Stimulated activated CD4-positive, alpha-beta T cell treated with anti-CD3 and anti-CD28 coated beads, Interleukin-15, amount 100 ng/mL, for 48 hours (primary cell): ENCODE measurements at places on chromosomes 2 and 18.

GRCh38 chr18:68847219-68847837 is 49.4 kb downstream of the CCDC102B start:
- no peak for DNase-seq

DNA sequence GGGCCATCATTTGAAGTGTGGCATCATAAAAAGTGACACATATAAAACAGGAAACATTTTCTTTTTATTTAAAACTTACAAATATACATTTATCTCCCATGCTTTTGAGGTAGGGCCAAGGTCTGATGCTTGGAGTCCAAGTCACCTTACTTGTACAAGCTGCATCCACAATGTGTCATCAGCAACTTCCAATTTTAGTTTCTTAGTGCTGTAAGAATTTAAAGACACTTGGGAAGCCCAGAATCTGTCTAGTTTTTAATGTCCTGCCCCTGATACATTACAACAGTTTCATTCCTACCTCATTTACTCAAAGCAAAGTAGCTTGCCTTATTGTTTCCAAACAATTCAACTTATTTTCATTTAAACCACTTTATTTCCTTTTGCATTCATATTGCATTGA is 297.7 kb downstream of the MTX2 start:
- no peak for DNase-seq

DNA sequence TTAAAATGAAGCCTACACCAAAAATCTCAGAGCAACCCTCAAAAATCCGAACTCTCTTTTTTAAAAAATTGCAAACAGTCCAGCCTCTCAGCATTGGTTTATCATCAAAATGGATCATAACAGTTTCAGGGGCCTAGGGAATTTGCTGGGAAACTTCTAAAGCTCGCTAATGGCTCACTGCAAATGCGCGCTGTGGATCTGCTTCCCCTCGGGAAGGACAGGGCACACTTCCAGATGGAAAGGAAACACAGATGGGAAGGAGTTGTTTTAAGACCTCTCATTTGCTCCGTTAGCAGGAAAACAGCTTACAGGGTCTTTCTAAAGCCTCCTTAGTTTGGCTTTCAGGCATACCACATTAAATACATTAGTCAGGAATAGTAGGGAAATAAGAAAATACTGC is 27.2 kb downstream of the FECH start:
- DNase-seq: no peak

GRCh38 chr2:215461836-215462532 is 26.1 kb upstream of the FN1 start:
- no peak for DNase-seq

- DNase-seq: no peak
These were observed 43.1 kb upstream of the SELENOI start for GRCh38 chr2:26302846-26303245.

- DNase-seq: no peak
These were observed 411.0 kb downstream of the TMEM182 start for GRCh38 chr2:103172821-103173220.

GRCh38 chr2:215272918-215273317 is 38.9 kb upstream of the ATIC start:
- DNase-seq: no peak

- DNase-seq: no peak
These were observed 1745.6 kb upstream of the CELF4 start for GRCh38 chr18:39311111-39311712.

- DNase-seq: no peak
These were observed 59.7 kb downstream of the CYP1B1 start for GRCh38 chr2:38016219-38016618.

- no peak for DNase-seq
These were observed 7.8 kb upstream of the IL1R2 start for GRCh38 chr2:101983928-101984327.

DNA sequence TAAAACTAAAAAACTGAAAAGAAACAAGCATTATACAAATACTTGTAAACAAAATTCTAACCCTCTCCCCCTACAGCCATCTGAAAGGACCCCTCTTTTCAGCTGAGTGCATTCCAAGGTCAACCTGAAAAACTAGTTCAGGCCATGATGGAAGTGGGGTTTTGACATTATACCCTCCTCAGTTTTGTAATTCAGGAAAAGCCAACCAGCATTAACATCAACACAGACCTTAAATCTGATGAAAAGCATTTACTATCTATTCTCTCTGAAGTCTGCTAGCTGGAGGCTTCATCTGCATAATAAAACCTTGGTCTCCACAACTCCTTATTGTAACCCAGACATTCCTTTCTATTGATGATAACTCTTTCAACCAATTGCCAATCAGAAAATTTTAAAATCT is 302.2 kb downstream of the CNTNAP5 start:
- DNase-seq: no peak

- DNase-seq: no peak
These were observed 246.3 kb upstream of the LRRTM4 start for GRCh38 chr2:77768508-77768907.

DNA sequence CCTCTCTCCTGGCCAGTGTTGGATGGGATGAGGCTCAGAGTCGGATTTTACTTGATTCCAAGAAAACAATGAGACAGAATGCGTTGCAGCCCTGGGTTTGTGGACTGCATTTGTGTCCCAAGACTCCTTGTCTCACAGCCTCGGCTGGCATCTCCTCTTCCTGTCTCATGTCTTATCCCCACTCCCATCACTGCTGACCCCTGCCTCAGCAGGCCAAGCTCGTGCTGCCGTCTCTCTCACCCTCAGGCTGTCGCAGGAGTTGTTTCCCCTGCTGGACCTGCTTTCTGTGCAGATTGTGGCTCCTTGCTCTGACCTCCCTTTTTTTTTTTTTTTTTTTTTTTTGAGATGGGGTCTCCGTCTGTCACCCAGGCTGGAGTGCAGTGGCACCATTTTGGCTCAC is 70.2 kb upstream of the RALBP1 start:
- DNase-seq: no peak

DNA sequence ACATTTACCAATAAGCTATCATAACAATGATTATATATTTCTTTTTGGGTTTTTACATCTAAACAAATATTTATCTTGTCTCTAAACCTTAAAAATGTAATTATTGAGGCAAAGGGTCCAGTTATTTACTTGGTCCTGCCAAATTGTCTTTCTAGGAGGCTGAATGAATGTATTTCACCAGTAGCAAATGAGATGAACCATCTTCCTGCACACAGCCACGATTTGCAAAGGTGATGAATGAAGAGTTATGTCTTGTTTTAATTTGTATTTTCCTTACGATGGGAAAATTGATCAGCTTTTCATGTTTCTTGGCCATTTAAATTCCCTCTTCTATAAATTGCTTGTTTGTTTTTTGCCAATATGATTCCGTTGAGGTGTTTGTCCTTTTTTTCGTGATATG is 1.4 kb downstream of the SP100 start:
- DNase-seq: no peak

DNA sequence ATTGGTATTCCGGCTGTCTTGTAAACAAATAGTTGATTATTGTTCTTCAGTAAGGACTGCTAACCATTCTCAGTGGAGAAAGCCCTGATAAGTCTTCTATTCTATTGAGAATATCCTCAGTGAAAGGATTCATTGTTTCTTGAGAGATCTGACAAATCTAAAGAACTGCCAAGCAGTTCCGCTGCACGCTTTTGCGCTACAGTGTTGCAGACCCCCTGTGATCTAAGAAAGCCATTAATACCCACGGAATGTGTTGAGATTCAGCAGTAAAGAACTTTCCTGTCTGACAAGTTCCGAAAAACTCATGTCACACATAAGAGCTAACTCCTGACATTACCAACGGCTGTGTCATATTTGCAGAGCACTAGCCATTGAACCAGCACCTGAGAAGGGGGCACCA is 63.8 kb downstream of the ZNF236 start:
- DNase-seq: no peak

- no peak for DNase-seq
These were observed 5.1 kb upstream of the SPAG16 start for GRCh38 chr2:213279116-213279620.

DNA sequence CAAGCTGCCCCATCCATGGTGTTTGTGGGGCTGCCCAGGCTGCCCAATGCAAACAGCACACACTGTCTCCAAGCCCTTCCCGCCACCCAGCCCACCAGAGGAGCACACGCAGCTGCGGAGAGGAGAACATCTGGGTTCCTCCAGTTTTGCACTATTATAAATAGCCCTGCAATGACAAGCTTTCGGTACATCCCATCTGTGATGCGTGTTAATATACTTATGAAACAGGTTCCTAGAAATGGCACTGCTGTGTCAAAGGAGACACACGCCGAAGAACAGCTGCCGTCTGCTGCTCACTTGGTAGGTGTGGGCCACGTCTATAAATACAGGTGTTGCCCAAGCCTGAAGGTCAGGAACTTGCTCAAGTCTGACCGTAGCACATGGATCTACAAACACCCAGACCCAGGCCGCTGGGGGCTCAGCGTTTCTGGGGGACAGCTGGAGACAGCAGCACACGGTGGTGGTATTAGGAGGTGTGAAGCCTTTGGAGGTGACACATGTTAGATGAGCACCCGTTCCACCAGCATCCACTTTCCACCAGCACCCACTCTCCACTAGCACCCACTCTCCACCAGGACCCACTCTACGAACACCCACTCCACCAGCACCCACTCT is 34.3 kb downstream of the PXDN start:
- no peak for DNase-seq

DNA sequence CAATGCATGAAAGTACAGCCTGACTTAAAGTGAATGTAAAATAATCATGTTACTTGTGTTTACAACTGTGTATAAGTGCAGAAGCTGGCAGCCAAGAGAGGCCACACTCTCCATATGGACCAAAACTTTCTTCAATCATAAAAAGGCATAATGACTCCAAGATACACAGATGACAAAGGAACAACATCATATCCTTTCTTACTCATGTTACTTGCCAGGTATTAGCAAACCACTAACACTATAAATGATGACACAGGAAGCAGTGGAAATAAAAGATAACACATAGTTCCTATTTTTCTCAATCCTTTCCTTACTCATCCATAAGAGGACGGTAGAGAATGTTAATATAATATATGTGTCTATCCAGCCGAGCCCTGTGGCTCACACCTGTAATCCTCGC is 400.0 kb upstream of the CDH2 start:
- DNase-seq: no peak

DNA sequence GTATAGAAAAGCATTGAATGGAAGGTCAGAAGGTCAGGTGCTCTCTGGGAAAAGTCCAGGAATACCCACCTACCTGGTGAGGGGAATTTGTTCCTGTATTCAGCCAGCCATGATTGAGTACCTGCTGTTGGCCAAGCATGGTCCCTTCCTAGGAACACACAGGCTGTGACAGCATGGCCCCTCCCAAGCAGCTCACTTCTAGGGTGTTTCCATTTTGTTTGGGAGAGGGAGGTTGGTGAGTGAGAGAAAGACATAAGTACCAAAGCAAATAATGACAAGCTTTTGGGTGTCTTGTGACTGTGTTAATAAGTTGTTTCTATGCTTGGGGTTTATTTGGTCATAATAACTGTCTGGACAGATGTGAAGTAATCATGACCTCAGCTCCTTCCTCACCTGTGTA is 46.3 kb downstream of the CABLES1 start:
- DNase-seq: no peak

- DNase-seq: no peak
These were observed 2.6 kb downstream of the CEBPZ start for GRCh38 chr2:37228788-37229187.

- no peak for DNase-seq
These were observed 35.9 kb downstream of the ADI1 start for GRCh38 chr2:3483227-3483985.

DNA sequence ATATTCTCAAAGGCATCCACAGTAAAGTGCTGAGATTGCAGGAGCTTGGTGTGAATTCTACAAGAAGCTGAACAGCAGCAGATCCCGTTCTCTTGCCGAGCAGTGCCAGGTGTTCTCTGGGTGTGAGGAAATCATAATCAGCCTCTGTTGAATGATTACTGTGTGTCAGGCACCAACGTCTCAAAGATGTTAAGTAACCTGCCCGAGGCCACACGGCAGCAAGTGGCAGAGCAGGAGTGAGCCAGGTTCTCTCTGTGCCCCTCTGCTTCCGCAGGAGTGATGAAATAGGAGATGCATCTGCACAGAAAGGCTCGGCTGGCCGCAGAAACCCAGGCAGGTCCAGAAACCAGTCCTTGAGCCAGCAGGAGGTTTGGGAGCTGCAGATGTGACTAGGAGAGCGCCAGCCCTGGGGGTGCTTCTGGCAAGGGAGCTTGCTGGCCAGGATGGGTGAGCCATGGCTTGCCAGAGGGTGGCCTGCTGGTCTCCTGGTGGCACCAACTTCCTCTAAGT is 68.4 kb downstream of the COPS7B start:
- DNase-seq: no peak
